Spleen (tissue), 13 donors: ENCODE measurements at places on chromosomes 5 and 9. TPM values are rescaled to one million over a fixed set of nuclear protein-coding genes. Genes with fewer than 3 reads are reported as not detected.

GRCh38 chr5:126847826-126848251 is 70.9 kb downstream of the LMNB1 start:
- no peak for DNase-seq
- H3K27me3 ChIP-seq: no peaks in the 10 kb centered on the region
- H3K4me1 ChIP-seq: peaks cover 61% of the 10 kb centered on the region

- no peaks in the 10 kb centered on the region for H3K4me1 ChIP-seq
- DNase-seq: no peak
- H3K27me3 ChIP-seq: peaks cover 9% of the 10 kb centered on the region
Observed at GRCh38 chr5:1709171-1709803, 90.3 kb downstream of the MRPL36 start.

DNA sequence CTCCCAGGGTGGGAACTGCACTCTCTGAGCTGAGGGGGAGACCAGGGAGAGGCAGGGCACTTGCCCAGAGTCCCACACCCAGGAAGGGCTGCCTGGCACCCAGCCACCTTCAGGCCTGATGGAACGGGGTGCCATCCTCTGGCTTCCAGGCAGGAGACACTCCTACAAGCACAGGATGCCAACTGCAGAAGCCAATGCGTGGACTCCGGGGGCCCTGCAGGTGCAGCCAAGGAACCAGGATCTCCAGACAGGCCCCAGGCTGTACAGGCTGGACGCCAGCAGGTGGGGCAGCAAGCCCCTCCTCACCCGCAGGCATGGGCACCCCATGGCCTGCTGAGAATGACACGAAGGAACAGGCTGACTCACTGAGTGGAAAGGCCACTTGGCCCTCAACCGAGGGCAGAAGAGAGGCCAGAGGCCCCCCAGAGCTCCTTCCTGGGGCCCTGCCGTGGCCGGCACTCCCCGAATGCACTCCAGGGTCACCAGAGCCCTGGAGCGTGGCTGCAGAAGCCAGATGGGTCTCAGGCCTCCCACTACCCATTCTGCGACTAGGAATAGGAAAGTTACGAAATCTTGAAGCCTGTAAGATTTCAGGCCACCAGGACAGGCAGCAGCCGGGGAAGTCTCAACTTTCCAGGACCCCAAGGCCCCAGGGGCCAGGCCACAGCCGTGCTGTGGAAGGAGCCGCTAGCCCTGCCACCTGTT is 15.7 kb downstream of the NACC2 start:
- H3K27me3 ChIP-seq: no peaks in the 10 kb centered on the region
- DNase-seq: no peak
- no peaks in the 10 kb centered on the region for H3K36me3 ChIP-seq
- H3K4me3 ChIP-seq: no peak overlapping the region
- peaks cover 96% of the 10 kb centered on the region for H3K4me1 ChIP-seq
- peak overlapping the region; percentile 30 for H3K27ac ChIP-seq

DNA sequence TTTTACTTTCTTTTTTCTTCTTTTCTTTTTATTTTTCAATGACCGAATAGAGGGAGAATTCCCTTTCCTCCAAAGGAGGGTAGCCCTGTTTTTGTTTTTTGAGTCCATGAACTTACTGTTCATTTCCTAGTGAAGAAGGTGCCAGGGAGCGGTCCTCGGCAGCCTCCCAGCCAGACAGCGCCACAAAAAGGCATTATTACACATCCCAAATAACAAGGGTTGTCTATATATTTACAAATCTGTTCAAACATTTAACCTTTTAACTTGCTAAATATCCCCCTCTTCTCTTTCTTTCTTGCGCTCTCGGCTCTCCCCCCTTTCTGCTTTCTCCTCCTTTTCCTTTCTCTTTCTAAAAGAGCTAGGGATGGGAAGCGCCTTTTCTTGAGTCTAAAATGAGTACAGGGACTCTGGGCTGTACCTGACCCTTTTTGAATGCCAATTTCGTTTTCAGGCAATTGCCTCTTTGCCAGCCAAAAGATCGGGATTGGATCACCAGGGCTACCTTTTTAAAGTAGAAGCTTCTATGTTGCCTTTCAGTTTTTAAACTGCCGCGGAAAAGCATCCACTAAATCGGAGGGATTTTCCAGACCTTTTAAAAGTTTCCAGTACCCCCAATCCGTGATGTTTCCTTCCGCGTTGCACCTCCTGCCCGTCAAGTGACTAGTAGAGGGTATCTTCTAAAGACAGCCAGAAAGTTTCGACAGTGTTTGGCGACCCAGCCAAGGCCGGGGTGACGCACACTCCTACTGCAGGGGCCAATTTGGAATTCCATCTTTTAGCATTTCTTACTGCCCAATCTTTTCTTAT is 125.6 kb downstream of the TMEM161B start:
- no peaks in the 10 kb centered on the region for H3K36me3 ChIP-seq
- peaks cover 98% of the 10 kb centered on the region for H3K27me3 ChIP-seq
- no peak overlapping the region for H3K27ac ChIP-seq
- peak overlapping the region; percentile 67 for H3K4me3 ChIP-seq
- DNase-seq: no peak

GRCh38 chr9:36713515-36714490 is 141.1 kb downstream of the MELK start:
- no peaks in the 10 kb centered on the region for H3K36me3 ChIP-seq
- DNase-seq: no peak
- no peaks in the 10 kb centered on the region for H3K4me1 ChIP-seq
- H3K4me3 ChIP-seq: no peak overlapping the region
- H3K27me3 ChIP-seq: no peaks in the 10 kb centered on the region

DNAI1 gene
- total RNA-seq: not detected

CYSRT1 gene
- total RNA-seq: not detected

CER1 gene
- total RNA-seq: not detected

PDCD1LG2 gene
- 21.4 TPM for total RNA-seq
